NCI-H187 (cell line): ENCODE measurements at places on chromosomes 3 and 15.

GRCh38 chr15:51380999-51381806 is 39.7 kb downstream of the GLDN start:
- DNase-seq, result no peak

- DNase-seq, result no peak
Observed at GRCh38 chr3:108208831-108209230, 13.4 kb downstream of the IFT57 start.

- no peak for DNase-seq
Observed at GRCh38 chr3:30659270-30660130, 53.1 kb downstream of the TGFBR2 start.

DNA sequence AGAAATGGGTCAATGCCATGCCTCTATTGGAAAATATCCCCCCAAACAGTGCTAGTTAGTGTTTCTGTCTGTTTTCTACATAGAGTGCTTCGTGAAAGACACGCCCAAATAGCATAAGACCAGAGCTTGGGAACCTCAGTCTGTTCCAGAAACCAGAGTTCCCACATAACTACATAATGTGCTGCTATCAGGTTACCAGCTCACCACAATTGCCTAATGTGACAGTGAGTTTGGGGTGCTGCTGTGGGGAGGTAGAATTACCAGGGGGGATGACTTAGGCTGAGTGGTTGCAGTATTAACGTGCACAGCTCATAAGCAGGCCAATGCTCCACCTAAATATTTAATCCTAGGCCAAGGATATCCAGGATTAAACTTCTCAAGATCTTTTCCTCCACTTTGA is 39.2 kb downstream of the DUT start:
- DNase-seq, result no peak

DNA sequence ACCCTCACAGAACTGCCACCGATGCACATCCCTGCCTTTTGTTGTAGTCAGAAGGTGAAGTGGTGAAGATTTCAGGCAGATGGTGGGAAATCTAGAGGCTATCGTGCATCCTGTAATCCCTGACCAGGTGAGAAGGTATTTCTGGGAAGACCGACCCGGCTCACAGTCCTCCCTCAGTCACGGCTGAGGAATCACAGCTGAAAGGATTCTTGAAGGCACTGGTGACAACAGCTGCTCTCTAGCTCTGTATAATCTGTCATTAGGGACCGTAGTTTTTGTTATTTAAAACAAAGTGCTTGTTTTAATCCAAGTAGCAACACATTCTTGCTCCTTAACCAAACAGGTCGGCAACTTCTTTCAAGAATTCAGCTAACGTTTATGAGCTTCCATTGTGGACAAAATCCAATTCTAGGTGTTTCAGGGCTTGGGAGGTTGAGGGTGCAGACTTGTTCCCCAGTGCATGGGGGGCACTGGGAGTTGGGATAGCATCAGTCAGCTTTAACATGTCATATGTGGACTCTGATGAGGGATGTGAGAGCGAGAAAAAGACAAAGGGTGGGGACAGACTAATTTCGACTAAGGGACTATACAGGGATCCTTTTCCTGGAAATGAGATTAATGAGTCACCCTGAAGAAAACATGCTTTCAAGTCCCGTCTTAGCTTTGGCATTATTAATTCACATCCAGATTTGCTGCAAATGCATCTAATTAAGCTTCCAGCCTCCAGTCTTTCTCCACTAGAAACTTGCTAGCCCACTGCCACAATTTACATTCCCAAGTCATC is 141.0 kb upstream of the RASGRP1 start:
- no peak for DNase-seq

- DNase-seq, result no peak
Observed at GRCh38 chr15:75061272-75061671, 37.9 kb downstream of the PPCDC start.

- DNase-seq, result no peak
Observed at GRCh38 chr3:23806534-23807423, 1.0 kb downstream of the UBE2E1 start.

- DNase-seq, result no peak
Observed at GRCh38 chr15:89665449-89666181, 10.3 kb upstream of the KIF7 start.

DNA sequence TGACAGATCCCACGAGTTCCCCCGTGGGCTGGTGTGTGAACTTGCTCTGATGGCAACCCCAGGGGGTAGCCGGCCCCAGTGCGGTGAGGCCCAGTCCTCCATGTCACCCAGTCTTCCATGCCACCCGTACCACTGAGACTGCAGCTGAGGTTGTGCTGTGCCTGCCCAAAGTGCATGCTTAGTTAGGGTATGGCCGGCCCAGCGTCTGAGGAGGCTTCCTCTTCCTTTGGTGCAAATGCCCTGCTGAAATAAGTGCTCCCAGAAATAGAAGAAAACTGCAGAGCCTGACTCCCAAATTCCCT is 31.5 kb downstream of the MGLL start:
- DNase-seq, result no peak

- DNase-seq, result no peak
Observed at GRCh38 chr15:28191832-28192231, 92.7 kb upstream of the OCA2 start.

- no peak for DNase-seq
Observed at GRCh38 chr3:71681224-71681668, 44.0 kb downstream of the EIF4E3 start.

DNA sequence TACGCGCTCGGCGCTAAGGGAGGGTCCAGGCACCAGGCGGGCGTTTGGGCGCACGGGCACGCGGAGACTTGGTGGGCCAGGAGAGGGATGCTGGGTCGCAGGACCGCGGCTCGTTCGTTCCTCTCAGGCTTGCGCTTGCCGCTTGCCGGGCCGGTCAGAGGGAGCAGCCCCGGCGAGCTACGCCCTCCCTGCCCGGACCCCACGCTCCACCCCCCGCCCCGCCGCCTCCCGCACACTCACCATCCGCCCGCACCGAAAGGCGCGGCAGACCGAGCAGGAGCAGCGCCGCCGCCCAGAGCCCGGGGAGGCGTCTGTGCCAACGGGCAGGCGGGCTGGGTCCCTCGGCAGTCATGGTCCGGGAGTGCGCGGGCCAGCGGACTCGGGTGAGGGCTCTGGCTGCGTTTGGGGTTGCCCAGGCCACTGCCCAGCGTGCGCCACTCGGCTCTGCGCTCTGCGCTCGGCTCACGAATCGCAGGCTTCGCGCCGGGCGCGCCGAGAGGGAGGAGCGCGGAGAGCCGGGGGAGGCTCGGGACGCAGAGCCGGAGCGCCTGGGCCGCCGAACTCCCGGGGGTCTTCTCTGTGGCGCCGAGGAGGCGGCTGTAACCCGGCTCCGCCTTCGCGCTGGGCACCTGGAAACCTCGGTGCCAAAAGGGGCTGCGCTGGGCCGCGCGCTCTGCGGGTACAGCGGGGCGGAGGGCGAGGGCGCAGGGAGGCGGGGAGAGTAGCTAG is at the start of gene SUSD5:
SUSD5 (minus strand) TSS at position 365 of the 729 bp plus-strand sequence; CDS start at position 352, 13 bp downstream.
- DNase-seq, result no peak

GRCh38 chr3:30685267-30685667 is 78.9 kb downstream of the TGFBR2 start:
- no peak for DNase-seq

DNA sequence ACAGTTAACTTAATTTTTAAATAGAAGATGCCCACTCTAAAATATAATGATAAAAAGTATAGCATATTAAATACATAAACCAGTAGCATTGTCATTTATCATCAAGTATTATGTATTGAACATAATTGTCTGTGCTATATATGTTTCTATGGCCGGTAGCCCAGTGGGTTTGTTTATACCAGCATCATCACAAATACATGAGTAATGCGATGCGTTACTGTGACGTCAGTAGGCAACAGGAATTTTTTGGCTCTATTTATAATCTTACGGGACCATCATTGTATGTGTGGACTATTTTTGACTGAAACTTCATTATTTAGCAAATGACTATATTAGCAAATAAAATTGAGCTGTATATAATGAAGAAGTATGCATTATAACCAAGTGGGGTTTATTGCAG is 82.1 kb downstream of the FLNB start:
- DNase-seq, result no peak

DNA sequence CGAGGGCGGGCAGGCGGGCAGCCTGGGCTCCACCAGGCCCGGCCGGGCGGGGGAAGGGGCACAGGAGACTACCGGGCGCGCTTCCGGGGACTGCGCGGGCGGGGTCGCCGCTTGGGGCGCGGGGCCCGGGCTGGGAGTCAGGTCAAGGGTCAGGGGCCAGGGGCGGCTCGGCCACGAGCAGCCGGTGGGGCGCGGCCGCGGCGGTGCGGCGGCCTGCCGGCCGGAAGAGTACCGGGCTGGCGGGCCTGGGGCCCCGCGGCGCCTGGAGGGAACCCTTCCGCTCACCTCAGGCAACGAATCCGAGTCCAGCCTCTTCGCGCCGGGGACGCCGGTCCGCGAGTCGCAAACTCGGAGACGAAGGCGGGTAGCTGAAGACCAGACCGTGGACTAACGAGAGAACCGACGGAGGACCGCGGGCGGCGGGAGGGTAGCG is 225 bp downstream of the RHOA start:
- DNase-seq, result no peak
